Activated CD8-positive, alpha-beta T cell treated with anti-CD3 and anti-CD28 coated beads for 36 hours (primary cell): ENCODE measurements at places on chromosomes 5 and 9. TPM values are rescaled to one million over a fixed set of nuclear protein-coding genes. Genes with fewer than 3 reads are reported as not detected.

The IL3 gene
- total RNA-seq, result 0.25 TPM

The ARHGEF39 gene
- total RNA-seq, result 16.0 TPM

The CDH9 gene
- total RNA-seq, result not detected

The FASTKD3 gene
- total RNA-seq, result 10.7 TPM

The MEF2C gene
- 0.27 TPM for total RNA-seq

The GDF9 gene
- total RNA-seq, result 0.90 TPM

The MTMR12 gene
- total RNA-seq, result 19.9 TPM

The CD74 gene
- total RNA-seq, result 277 TPM
